ENCODE measurements at places on chromosomes 11 and 22. TPM values are rescaled to one million over a fixed set of nuclear protein-coding genes. Genes with fewer than 3 reads are reported as not detected.

Gene RIN1
- polyA plus RNA-seq = 7.0 TPM

Gene DAGLA
- 0.35 TPM for polyA plus RNA-seq

Gene NCF4
- 116 TPM for polyA plus RNA-seq

Gene RIBC2
- polyA plus RNA-seq = 0.30 TPM

Gene TCN2
- polyA plus RNA-seq = 23.1 TPM

Gene POLDIP3
- polyA plus RNA-seq = 29.4 TPM

Gene HBE1
- polyA plus RNA-seq = 0.37 TPM

Gene OR2AG1
- polyA plus RNA-seq = not detected

Gene FZD4
- 9.4 TPM for polyA plus RNA-seq

Gene CHST1
- polyA plus RNA-seq = 4.9 TPM

Gene ANO9
- polyA plus RNA-seq = 50.3 TPM

Gene SAAL1
- polyA plus RNA-seq = 12.7 TPM

All from spleen (tissue), 13 donors.